Activated T-cell treated with anti-CD3 and anti-CD28 coated beads for 4 hours (primary cell): ENCODE measurements at places on chromosomes 16 and 17.

DNA sequence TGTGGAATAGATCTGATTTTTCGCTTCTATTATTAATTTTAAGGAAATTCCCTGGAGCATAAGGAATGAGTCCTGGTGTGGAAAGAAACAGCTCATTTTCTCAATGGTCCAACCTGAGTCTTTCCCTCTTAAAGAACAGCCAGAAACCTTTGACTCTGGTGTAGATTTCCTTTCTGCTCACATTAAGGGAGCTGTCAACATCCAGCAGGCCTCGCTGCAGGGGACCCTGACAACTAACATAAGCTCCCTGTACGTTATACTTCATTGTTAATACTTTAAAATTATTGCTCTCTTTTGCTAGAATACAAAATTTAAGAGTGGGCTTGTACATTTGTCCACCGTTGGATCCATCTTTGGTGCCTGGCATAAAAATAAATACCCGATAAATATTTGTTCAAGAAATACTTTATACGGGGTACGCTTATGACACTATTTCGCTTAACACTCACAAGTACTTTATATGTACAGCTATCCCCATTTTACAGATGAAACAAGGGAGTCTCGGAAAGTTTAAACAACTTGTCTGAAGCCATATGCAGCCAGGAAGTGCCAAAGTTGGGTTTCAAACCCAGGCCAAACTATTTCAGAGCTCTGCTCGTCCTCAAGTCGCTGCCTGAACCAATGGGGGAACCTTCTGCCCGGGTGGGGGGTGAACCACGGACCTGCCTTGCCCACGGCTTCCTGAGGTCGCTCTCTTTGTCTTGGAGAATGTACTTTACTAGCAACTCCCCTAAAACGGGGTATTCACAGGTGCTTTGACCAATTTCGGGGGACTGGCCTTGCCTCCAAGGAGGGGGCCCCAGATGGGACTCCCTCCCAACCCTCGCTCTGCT, 611 bp downstream of the SMARCE1 start:
- DNase-seq = no peak

GRCh38 chr16:4103745-4104144, 12.5 kb downstream of the ADCY9 start:
- DNase-seq = no peak

DNA sequence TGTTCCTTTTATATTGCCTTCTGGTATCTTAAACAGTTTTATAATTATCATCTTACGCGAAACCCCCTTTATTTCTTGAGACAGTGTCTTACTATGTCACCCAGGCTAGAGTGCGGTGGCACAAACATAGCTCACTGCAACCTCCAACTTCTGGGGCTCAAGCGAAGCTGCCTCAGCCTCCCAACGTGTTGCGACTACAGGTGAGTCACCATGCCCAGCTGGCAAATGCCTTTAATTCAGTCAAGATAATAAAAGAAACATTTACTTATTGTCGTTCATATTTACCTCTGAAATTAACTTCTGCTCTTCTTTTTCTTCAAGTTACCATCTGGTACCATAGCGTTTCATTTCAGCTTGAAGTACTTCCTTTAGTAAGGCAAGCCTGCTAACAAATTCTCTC, 43.9 kb downstream of the FBXL20 start:
- DNase-seq = no peak

DNA sequence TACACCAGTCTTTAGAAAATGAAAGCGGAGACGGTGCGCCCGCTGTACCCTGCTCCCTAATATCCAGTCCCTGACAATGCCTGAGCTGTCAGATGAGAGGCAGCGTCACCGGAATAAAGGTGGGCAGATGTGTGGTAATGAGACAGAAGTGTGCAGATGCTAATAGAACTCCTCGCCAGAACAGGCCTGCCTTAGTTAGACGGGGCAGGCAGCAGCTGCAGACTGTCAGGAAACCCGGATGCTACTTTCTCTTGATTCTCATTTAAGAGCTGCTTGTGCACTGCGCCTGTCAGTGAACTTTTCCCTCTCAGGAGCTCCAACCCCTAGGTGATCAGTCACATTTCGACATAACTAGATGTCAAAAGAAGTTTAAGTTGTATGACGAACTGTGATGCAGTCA, 221.8 kb upstream of the IRX3 start:
- DNase-seq = no peak

GRCh38 chr17:39231591-39232551, 6.1 kb upstream of the STAC2 start:
- DNase-seq = peak; percentile 34

- no peak for DNase-seq
These were observed 213.5 kb downstream of the TMEM114 start for GRCh38 chr16:8376858-8377257.

DNA sequence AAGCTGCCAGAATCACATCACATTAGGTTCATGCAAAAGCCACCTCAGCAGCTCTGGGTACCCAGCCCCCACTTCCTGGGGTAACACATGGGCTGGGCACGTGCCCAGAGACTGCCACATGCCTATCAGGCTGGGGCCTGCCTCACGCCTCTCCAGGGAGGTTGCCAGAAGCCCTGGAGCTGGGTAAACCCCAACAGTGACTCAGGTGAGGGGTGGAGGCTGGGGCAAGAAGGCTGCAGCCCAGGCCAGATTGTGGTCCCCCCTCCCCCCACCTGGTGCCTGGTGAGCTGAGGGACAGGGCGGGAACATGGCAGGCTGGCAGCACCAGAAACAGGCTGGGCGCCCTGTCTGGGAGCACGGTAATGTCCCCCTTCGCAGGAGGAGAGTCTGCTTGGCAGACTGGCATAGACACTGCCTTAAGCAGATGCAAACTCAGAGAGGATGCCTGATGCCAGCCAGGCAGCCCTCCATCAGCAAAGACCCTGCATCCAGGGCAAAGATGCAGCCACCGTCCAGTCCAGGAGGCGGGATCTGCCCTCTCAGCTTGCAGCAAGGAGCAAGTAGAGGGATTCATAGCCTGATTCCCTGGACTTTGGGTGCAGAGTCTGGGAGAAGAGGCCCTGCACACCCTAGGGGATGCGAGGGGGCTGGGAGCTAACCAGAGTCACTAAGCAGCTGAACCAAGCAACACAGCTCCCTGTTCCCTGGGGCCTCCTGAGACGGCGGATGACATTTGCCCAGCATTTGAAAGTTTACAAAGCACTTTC, 28.8 kb downstream of the NGFR start:
- no peak for DNase-seq

- no peak for DNase-seq
These were observed 13.0 kb downstream of the GUCY2D start for GRCh38 chr17:8015236-8015956.

GRCh38 chr16:85200471-85201278, 88.4 kb upstream of the CIBAR2 start:
- no peak for DNase-seq

DNA sequence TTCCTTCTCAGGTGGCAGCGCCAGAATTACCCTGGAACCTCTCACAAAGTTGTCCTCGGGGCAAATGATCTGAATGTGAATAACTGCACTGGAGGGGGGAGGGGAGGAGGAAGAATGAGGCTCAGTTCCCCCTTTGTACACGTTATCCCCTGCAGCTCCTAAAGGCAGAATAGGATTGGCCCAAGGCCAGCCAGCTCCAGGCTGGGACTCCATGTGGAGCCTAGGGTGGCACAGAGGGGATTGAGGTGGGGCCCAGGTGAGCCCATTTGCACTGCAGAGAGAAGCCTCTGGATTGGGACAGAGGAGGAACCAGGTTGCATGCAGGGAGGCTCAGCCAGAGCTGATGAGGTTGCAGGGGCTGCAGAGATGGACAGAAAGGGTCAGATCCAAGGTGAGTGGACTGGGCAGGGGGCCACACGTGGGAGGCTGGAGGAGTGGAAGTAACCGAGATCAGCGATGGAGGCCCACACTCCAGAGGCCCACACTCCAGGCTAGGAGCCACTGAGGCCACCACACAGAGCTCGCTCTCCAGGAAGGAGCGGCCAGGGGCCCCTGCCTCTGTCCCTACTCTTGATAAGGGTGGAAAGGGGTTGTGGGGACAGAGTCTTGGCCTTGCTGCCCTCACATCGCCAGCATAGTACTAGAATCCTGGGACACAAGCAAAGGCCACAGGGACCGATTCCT, 78.6 kb downstream of the RBFOX3 start:
- DNase-seq = no peak

GRCh38 chr16:22372882-22373661, 1.3 kb downstream of the CDR2 start:
- DNase-seq = no peak

GRCh38 chr17:37490022-37490587, 414 bp downstream of the DUSP14 start:
- DNase-seq = peak; percentile 71

DNA sequence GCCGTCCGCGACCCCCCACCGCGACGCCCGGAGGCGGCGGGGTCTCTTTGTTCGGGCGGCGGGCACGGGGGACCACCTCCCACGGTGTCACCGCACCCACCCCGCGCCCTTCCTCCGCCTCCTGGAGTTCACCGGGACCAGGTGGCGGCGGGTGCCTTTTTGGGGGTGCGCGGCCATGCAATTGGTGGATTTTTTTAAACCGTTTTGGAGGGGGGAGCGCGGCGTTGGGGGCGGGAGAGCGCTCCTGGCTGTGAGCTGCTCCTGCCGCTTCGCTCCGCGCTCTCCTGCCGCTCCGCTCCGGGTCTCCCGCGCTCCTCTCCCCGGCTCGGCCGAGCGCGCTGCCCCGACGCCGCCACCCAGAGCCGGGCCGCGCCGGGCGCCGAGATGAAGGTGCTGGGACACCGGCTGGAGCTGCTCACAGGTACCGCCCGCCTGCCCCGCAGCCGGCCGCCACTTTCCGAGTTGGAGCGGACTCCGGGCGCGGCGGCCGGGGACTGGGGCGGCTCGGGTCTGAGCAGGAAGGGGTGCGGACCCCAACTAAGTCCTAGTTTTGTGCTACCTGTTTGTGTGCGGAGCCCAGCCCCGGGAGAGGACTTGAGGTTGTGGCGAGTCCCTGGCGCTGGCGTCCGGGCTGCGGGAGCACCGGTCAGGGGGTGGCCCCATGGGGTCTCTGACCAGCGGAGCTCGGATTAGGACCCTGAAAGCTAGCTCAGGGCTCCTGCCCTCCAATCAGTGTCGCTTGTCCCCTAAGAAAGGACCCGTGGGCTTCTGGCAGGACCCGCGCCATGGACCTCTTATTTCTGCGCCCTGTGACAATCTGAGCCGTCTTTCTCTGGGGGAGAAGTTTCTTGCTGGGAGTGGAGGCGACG, 35.7 kb upstream of the NDRG4 start:
- no peak for DNase-seq

GRCh38 chr17:80413771-80414507, 1.0 kb upstream of the ENDOV start:
- no peak for DNase-seq

DNA sequence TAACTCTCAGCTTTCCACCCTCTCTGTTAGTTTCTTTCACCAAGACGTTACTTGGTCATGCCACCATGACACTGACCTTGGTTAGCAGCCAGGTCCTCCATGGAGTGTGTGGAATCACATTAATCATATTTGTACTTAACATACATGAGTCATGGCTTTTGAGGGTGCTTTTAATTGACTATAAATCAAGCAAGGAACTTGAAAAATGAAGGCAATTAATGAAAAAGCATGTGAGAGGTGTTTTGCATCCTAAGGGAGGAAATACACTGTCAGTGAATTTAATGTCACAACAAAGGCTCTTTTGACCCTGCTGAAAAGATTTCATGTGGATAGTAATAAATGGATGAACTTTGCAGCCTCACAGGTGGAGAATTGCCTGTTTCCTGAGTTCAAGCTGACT, 240.7 kb downstream of the CDH13 start:
- no peak for DNase-seq

- peak; percentile 33 for DNase-seq
These were observed 7.9 kb upstream of the SLFN14 start for GRCh38 chr17:35568561-35568960.

- no peak for DNase-seq
These were observed 30.9 kb upstream of the PLLP start for GRCh38 chr16:57315416-57315815.

DNA sequence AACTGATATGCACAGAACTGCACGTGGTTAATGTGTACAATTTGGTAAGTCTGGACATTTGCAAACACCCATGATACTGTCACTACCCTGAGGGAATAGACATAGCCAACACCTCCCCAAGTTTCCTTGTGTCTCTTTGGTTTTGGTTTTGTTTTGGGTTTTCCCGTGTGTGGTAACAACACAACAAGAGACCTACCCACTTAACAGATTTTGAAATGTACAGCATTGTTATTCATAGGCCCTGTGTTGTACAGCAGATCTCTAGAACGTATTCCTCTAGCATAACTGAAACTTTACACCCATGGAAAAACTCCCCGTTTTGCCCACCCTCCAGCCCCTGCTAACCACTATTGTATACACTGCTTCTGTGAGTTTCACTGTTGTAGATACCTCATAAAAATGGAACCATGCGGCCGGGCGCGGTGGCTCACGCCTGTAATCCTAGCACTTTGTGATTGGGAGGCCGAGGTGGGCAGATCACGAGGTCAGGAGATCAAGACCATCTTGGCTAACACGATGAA, 76.3 kb upstream of the TBC1D3K start:
- DNase-seq = no peak

DNA sequence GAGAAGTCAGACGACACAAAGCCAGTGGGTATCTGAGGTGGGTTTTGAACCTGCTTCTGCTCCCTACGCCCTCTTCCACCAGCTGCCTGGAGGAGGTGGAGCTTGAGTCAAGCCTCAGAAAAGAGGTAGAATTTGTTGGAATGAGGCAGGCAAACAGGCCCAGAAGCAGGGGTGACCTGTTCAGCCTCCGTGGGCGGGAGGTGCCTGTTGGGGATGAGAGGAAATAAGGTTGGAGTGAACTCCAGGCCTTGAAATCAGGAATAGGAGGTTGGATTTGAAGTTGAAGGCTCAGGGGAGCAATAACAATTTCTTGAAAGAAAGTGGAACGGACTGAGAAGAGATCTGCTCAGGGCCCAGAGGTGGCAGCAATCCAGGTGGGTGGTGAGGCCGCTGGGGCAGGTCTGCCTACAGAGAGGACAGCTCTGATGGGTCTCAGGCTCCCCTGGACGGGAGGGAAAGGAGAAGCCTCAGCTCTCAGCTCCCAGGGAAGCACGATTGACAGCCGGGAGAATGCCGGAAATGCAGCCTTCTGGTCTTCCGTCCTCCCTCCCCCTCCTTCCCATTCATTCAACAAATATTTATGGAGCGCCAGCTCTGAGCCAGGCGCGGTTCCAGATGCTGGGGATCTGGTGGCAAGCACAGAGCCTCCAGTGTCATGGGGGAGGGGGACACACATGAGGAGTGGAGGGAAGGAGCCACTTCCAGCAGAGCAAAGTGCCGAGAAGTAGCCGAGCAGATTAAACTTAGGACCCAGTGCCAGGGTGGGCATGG, 61.9 kb upstream of the CIBAR2 start:
- DNase-seq = no peak
